Upper lobe of right lung (tissue), 1 donor: ENCODE measurements at places on chromosomes 5 and 9. TPM values are rescaled to one million over a fixed set of nuclear protein-coding genes. Genes with fewer than 3 reads are reported as not detected.

The PTPA gene
- total RNA-seq = 115 TPM

The OR1Q1 gene
- total RNA-seq = not detected

The DIPK1B gene
- total RNA-seq = 17.7 TPM

The HTR4 gene
- 0.43 TPM for total RNA-seq

The LHX2 gene
- not detected for total RNA-seq

The ADAMTSL1 gene
- total RNA-seq = 7.3 TPM

The ELAVL2 gene
- not detected for total RNA-seq

The NOXA1 gene
- total RNA-seq = 6.5 TPM

The SLC44A1 gene
- 66.1 TPM for total RNA-seq

The BTNL8 gene
- 4.5 TPM for total RNA-seq

The AK8 gene
- total RNA-seq = 0.55 TPM

The CERCAM gene
- total RNA-seq = 14.0 TPM

The BAG1 gene
- 116 TPM for total RNA-seq

The PTGES gene
- total RNA-seq = 2.1 TPM

The TRPM3 gene
- 0.35 TPM for total RNA-seq

The TMC1 gene
- not detected for total RNA-seq

The PKD2L2 gene
- total RNA-seq = not detected

The IRX1 gene
- 7.5 TPM for total RNA-seq

The HMCN2 gene
- 7.8 TPM for total RNA-seq

The LOX gene
- 26.8 TPM for total RNA-seq

The PCDHA8 gene
- 0.49 TPM for total RNA-seq
